ENCODE measurements at places on chromosomes 3 and 15.

- no peak for ATAC-seq
Observed at GRCh38 chr15:76791511-76791910, 113.6 kb downstream of the SCAPER start.

DNA sequence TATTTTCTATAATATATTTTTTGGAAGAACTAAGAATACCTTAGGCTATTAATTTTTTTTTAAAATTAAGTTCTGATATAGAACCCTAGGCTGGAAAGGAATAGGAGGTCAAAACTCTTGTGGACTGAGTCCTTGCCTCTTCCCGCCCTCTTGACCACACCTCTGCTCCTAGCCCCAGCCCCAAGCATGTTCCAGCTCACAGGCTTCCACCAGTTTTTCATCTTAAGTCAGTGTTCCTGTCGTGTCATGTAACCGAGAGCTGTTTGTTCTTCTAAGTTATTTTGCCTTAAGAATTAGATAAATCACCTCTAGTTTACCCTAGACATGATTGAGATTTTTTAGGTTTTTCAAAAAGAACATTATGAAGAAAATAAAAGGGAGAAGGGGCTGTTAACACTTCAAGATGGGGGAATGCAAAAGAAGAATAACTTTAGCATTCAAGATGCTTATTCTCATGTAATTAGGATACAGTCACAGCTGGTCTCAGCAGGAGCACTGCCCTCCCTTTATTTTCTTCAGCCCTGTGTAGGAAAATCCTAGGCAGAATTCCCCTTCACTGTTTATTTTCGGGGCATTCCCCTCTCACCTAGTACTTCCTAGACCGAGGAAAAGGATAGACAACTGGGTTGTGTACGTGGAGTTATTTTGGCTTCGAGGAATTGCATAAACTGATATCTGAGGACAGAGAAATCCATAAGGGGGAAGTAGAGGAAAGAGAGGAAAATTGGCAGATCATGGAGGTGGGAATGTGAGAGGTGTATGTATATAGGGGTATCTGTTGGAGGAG, 110.2 kb downstream of the CMSS1 start:
- ATAC-seq = no peak

- no peak for ATAC-seq
Observed at GRCh38 chr15:85762039-85762755, 32.5 kb downstream of the KLHL25 start.

GRCh38 chr3:156187146-156187769, 66.9 kb downstream of the KCNAB1 start:
- ATAC-seq = no peak

DNA sequence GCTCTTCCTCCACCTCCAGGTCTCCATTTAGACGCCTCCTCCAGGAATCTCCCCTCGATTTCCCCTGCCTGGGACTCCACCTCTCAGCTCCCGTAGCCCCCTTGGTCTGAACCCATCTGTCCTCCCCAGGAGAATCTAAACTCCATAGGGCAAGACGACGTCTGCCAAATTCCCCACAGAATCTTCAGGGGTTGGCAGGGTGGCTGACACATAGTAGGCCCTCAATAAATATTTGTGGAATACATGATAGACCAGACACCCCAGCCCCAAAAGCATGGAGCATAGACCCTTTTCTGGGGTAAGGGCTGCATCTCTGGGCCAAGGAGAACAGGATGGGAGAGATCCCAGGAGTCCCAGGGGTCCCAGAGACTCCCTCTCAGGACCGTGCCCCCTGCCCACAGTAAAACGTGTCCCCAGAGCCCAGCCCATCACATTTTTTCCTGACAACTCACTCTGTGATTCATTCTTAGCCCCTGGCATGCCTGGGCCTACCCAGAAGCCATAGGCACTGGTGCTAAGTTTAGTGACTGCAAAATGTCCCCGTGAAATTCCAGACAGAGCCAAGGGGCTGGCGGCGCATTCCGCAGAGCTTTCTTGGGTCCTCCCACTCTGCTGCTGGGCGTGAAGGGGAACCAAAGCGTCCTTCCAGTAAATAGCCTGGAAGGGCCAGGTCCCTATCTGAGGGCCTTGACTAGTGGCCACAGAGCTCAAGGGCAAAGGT, 78.0 kb upstream of the SLC6A6 start:
- ATAC-seq = no peak

DNA sequence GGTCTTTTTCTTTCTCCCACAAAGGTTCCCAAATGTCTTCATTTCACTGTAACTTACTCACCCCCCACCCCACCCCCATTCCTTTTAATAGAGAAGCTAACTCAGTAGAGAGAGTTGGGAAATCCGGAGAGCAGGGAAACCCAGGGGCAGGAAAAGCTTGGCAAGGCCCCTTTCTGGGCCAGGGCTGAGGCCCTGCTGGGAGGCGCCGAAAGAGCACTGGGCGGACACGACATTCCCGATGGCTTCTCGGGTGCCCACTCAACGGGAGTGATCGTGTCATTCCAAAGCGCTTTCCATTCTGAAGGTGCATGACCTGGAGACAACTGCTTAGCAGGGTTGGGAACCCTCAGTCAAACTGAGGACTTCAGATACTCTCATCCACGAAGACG, 1.6 kb upstream of the DALRD3 start:
- ATAC-seq = no peak

DNA sequence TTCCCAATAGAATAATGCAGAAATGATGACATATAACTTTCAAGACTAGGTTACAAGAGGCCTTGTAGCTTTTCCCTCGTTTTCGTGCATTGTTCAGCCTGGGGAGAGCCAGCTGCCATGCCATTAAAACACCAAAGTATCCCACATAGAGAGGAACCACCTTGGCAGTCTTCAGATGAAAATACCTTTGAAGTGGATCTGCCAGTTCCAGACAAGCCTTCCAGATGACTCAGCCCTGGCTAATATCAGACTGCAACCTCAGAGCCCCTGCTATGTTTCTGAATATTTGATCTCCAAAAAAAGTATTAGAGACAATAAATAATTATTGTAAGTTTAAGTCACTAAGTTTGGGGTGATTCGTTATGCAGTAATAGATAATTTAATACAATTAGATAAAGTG, 294.3 kb upstream of the GBE1 start:
- no peak for ATAC-seq

DNA sequence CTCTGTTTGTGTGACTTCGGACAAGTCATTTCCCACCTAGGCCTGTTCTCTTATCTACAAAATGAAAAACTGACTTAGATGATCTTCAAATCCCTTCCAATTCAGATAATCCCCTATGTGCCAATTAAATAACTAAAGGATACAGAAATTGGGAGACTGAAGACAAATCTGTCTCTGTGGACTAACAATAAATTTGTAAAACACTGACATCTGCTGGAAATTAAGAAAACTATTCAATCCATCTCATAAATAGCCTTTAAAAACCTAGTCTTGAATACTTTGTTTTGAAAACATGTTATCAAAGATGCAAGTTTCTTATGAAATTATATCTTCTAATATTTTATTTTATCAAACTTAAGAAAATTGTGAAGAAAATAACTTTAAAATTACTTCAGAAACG, 38.3 kb downstream of the MTHFS start:
- ATAC-seq = no peak

GRCh38 chr3:16402451-16402850, 111.0 kb downstream of the RFTN1 start:
- ATAC-seq = no peak

DNA sequence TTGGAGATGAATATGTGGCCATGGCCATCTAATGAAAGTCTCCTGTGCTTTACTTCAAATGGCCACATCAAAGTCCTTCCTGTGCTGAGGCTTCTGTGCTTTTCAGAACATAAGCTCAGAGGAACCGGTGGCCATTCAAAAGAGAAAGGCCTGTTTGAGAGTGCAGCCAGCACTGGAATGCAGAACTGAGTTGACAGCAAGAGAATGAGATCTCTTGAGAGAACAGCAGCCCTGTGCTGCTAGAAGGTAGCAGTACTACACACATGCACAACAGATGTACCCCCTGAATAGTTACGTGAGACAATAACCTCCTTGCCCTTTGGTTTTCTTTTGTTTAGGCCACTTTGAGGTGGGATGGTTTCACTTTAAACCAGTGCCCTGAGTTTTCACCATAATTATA, 292.5 kb downstream of the PTPRG start:
- no peak for ATAC-seq

GRCh38 chr3:170414202-170414663, 4.4 kb upstream of the CLDN11 start:
- peak; percentile 71 for ATAC-seq

DNA sequence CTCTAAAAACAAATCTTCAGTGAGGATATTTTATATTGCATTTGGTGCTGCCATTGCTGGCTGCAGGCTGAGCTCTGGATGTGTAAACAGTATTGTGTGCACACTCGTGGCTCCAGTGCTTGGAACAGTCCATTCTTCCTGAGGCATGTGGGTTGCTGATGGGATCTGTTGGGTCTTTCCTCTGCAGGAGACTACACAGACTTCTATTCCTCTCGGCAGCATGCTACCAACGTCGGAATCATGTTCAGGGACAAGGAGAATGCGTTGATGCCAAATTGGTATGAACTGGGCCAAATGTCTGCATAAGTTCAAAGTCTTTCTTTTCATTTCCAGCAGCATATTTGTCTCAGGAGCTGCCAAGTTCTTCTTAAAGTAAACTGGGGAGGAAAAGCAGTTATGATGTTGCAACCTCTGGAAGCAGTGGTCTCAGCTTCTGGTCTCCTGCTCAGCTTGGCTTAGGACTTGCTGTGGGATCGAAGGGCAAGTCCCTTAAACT, 9.3 kb downstream of the FAH start:
- ATAC-seq = no peak

DNA sequence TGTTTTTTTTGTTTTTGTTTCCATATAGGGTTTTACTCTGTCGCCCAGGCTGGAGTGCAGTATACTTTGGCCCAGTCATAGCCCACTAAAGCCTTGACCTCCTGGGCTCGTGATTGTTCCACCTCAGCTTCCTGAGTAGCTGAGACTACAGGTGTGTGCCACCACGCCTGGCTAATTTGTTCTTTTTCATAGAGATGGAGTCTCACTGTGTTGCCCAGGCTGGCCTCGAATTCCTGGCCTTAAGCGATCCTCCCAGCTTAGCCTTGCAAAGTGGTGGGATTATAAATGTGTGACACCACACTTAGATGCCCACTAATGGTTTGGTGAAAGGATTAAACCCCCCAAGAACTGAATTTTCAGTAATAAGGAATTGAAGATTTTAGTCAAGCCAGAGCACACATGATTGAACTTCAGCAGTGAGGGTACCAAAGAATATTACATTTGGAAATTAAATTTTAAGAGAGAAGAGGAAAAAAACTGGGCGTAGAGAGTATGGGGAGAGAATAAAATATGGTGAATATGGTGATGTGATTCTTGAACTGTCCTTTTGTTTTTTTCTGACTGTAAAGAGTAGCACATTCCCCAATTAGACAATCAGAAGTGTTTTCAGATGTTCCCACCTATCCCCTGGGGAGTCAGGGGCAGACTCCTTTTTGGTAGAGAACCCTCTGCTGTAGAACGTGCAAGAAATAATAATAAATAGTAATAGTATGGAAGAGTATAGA, 208.1 kb downstream of the PTPRG start:
- no peak for ATAC-seq

DNA sequence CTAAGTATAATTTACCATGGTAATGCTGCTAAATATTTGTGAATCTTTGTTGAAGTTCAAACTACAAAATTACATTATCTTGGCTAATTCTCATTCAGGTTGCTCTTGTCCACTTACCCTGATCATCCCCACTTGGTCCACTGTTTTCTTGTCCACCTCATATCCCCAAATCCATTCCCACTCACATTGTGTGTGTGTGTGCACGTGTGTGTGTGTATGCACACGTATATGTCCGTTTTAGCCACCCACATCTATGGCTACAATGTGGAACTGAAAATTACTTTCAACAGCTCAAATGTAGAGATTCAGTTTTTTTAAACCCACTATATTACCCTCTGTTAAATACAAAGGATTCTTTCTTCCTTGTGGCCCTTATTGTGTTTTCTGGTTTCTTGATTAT, 15.2 kb upstream of the MEIS2 start:
- ATAC-seq = no peak

DNA sequence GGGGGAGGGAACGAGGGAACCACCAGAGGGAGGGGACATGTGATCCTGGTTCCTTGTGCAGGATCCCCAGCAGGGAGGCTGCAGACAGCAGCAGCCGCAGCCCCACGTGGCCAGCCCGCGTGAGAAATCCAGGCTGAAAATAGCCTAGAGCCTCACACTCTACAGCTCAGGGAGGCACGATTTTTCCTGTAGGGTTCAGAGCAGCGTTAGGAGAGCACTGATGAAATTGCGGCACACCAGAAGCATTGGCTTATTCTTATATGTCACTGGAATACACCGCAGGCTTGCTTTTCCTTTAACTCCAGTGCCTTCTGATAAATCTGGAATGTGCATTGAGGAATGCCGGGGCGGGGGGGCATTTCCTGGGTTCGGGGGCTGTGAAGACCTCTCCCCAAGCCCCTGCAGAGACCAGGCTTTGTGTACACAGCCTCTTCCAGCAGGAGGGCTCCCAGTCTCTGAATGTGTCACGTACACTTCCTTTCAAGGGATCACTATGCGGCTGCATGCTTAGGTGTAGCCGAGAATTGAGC, 193.0 kb downstream of the ATP10A start:
- peak; percentile 29 for ATAC-seq

DNA sequence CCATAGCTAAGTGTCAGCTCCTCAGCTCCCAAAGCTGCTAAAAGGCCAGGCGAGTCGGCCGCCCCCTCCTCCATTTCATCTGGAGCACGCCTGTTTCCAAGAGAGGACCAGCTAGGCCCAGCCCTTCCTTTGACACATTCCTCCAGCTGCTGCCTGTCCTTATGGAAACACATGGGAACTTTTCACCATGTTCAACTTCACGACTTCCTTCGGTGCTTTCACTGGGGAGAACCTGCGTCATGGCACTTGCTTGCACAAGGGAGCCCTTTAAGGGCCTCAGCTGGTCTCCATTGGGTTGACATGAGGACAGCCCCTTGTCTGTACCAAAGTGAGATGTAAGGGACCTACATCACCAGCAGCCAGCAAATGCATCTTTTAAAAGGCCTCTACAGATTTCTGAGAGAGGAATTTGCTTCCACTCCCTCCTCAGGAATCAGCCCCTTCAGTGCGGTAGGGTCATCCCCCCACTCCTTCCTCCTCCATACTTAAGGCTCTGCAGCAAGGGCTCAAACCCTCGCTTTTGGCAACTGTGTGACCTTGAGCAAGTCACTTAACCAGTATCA, 2.1 kb downstream of the MAGI1 start:
- no peak for ATAC-seq

DNA sequence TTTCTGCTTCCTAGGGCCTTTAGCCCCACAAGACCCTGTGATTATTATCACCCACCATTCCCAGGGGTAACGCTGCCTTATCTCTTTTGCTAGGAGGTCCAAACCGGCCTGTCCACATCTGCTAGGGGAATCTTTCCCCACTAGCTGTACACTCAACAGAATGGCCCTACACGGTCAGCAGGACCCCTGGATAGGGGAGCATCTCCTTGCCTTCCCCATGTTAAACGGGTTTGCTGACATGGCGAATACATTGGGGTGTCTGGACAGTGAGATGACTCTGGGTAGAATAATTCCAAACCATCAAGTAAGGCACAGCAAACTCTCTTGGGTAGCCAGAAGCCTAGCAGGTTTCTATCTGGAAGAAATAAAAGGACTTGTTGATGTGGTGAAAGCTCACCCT, 702 bp downstream of the TRAIP start:
- no peak for ATAC-seq

- no peak for ATAC-seq
Observed at GRCh38 chr3:98797905-98798304, 34.8 kb downstream of the ST3GAL6 start.

- ATAC-seq = no peak
Observed at GRCh38 chr15:97678656-97679055, 281.8 kb upstream of the ARRDC4 start.

Measured in esophagus mucosa (tissue), 1 donor.